ENCODE measurements at places on chromosomes 6 and 20.

DNA sequence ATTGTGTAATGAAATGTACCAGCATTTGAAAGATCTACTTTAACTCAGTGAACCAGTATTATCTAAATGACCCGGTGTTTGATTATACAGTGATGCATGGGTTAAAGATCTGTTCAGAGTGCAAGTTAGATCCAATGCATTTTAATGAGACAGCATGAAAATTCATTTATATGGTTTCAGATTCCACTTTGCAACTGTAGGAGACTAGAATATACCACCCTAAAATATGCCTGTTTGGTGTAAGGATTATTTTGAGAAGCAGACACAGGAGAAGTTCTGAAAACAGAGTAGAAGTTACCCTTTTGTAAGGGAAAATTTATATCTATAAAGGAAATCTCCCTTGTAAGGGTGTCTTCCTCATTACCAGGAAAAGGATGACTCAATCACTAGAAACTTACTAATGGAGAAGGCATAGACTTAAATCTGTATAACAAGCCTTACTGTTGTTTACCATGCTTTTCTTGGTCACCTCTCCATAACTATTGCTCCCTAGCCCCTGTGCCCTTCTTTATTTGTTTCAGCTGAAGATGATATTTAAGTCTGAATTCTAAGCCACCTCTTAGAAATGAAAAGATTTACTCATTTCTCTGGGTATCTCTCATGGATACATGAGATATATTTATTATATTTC, 105.4 kb downstream of the NCOA3 start:
- peaks cover 4% of the 10 kb centered on the region for H3K4me1 ChIP-seq
- H3K27ac ChIP-seq: no peak overlapping the region

DNA sequence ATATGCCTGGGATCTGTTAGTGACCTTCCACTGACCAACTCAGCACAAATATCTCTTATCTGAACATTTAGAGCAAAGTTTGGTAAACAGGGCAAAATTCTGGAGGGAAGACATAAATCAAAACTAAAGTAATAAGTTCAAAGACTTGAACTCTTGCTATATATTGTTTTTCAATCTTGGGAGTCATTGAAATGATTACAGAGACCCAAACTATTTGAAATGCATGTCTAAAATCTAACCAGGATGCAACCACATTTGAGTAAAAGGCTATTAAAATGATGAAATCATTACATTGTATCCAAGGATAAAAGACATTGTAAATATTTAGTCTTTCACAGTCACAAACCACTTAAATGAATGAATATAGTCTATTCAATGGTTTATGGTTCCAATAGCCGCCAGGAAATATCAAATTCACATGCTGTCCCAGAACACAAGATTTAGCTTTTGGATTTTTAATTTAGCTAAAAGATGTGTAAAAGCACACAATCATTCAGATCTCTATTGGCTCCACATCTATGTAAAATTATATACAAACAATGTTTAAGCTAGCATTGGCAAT, 256.6 kb upstream of the EPHA7 start:
- no peaks in the 10 kb centered on the region for H3K27me3 ChIP-seq
- no peak for DNase-seq
- no peak overlapping the region for H3K27ac ChIP-seq
- no peak overlapping the region for H3K4me3 ChIP-seq

DNA sequence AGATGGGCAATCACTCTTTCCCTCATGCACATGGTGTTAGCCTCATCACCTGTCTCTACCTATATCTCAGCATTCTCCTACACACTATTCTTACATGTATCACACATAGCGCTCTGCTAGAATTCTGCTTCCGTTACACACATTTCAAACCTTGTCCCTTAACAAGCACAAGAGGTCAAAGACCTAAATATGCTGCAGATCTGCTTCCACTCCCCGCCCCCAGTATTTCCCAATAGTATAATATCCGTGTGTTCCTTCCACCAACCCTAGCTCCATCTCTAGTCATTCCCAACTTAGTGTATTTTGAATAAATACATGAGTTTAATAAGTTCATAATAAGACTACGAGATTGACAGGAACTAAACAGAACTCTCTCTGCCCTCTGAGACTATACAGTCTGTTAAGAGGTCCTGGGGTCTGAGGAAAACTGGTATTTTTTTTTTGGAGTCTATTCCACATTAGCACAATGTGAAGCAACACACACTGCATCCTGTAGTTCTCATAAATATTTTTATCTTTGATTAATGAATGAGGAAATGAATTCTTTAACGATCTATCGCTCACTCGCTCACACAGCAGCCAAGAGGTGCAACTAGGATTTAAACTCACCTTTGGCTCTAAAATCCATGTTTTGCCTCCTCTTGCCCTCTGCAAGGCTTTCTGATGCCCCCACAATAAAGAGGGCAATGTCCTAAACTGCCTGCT, 491.6 kb downstream of the QKI start:
- DNase-seq: no peak
- H3K27ac ChIP-seq: no peak overlapping the region
- no peaks in the 10 kb centered on the region for H3K27me3 ChIP-seq
- H3K4me1 ChIP-seq: no peaks in the 10 kb centered on the region

GRCh38 chr6:150895928-150896632, 30.6 kb downstream of the MTHFD1L start:
- no peak overlapping the region for H3K4me3 ChIP-seq
- no peak overlapping the region for H3K27ac ChIP-seq
- no peak for DNase-seq
- no peaks in the 10 kb centered on the region for H3K27me3 ChIP-seq
- no peaks in the 10 kb centered on the region for H3K36me3 ChIP-seq

DNA sequence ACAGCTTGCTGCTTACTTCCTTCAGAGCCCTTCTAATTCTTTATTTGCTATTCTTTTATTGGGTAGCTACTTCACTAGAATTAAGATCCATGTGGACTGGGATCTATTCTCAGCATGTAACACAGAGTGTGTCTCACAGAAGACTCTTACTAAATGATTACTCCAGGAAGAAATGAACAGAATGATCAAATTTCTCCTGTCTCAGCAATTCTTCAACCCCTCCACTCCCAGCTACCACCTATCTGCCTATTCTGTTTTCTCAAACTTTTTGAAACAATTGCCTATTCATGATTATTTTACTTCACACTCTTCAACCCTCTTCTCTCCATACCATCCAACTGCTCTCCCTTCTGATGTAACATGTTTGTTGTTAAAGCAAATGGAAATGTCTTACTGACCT, 132.6 kb downstream of the BTBD9 start:
- H3K27me3 ChIP-seq: no peaks in the 10 kb centered on the region
- H3K4me3 ChIP-seq: no peak overlapping the region
- no peaks in the 10 kb centered on the region for H3K36me3 ChIP-seq
- H3K4me1 ChIP-seq: peaks cover 5% of the 10 kb centered on the region
- no peak for DNase-seq

- H3K4me3 ChIP-seq: no peak overlapping the region
- no peaks in the 10 kb centered on the region for H3K36me3 ChIP-seq
- no peaks in the 10 kb centered on the region for H3K4me1 ChIP-seq
Observed at GRCh38 chr6:144939921-144940320, 654.8 kb downstream of the UTRN start.

DNA sequence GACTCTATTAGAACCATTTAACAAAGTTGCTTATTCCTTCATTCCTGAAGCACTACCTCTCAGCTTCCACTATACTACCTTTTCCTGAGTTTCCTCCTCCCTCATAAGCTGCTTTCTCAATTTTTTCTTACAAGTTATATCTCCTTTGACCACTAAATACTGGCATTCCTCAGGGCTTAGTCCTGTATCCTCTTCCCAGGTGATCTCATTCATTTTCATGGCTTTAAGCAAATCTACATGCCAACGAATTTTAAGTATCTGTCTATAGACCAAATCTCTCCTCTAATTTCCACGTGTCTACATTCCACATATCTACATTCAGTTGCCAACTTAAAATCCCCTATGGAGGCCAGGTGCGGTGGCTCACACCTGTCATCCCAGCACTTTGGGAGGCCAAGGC, 134.7 kb downstream of the BTBD9 start:
- no peak overlapping the region for H3K4me3 ChIP-seq
- no peaks in the 10 kb centered on the region for H3K36me3 ChIP-seq
- H3K27ac ChIP-seq: no peak overlapping the region

DNA sequence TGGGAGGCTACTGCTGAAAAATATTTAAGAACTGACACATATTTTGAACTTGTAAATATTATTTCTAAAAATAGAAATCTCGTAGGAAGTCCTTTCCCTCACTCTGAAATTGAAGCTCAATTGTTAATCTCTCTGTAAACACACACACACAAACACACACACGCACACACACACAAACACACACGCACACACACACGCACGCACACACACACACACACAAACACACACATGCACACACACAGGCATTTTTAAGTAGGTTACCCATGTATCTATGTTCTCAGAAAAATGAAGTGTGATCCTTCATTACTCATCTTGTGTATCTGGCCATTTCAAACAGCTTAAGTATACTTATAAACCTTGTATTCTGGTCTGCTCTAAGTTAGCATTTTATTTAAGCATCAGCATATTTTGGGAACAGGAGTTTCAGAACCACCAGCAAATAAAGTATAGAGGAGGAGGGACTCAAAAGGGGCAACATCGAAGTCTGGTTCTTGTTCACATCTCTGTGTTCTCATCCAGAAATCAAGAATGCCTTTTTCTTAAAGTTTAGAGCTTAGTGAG, 11.6 kb downstream of the CCN6 start:
- H3K27ac ChIP-seq: no peak overlapping the region
- no peak for DNase-seq
- no peaks in the 10 kb centered on the region for H3K36me3 ChIP-seq
- no peaks in the 10 kb centered on the region for H3K27me3 ChIP-seq

All from trophoblast cell (in vitro differentiated cells and primary cell).